ENCODE measurements at places on chromosomes 5 and 9.

DNA sequence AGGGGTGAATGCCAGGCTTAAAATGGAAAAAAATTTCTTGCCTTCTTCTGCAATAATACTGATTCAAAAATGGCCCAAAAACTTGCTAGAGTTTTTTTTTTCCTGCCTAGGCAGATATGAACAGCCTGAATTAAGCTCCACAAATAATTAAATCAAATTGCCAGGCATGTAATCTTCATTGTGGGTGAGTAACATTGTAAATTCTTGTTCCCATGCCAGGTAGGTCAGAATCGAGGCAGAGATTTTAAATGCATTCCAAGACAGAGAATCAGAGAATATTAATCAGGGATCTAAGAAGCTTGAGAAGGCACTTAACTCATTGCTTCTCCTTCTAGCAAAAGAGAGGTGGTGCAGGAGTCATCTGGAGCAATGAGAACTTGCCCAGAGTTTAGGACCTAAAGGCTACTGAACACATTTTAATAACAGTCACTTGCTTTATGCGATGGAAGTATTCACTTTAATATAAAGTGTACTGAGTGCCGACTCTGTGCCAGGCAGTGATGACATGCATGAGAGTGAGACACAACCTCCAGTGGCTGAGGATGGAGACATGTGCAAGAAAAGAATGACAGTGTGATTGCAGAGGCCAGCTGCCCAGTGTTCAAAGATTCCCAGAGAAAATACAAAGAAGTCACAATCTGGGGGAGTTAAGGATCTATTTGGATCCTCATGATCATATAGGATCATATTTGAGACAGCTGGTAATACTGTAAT is 102.3 kb downstream of the APBA1 start:
- no peak for DNase-seq

DNA sequence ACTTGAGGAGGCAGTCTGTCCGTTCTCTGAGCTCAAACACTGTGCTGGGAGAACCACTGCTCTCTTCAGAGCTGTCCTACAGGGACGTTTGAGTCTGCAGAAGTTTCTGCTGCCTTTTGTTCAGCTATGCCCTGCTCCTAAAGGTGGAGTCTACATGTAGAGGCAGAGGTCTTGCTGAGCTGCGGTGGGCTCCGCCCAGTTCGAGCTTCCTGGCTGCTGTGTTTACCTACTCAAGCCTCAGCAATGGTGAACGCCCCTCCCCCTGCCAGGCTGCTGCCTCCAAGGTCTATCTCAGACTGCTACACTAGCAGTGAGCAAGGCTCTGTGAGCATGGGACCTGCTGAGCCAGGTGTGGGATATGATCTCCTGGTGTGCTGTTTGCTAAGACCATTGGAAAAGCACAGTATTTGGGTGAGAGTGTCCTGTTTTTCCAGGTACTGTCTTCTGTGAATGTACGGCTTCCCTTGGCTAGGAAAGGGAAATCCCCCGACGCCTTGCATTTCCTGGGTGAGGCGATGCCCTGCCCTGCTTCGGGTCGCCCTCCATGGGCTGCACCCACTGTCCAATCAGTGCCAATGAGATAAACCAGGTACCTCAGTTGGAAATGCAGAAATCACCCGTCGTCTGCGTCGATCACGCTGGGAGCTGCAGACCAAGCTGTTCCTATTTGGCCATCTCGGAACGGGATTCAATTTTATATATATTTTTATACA is 58.5 kb downstream of the CNTRL start:
- no peak for DNase-seq

DNA sequence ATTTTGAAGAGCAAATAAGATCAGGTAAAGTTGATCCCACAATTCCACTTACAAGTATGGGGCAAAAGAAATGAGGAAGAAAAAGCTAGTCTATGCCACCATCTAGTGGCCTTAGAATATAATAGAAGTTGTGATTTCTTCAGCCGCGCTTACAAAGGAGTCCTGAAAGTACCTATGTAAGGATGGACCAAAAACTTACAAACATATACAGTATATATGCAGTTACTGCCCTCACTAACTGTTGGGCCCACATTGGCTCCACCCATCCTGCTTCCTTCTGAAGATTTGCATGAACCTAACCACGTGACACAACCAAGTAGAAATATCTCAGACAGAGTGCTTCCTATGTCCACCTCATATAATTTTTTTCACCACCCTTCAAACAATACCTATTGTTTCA is 11.7 kb upstream of the OR13D1 start:
- DNase-seq = peak; percentile 83

- DNase-seq = no peak
These were observed 191.5 kb upstream of the CLINT1 start for GRCh38 chr5:158050421-158050820.

- no peak for DNase-seq
These were observed 55.4 kb downstream of the SNCAIP start for GRCh38 chr5:122367456-122367855.

GRCh38 chr5:57889558-57889957 is 406.9 kb upstream of the ACTBL2 start:
- DNase-seq = no peak

GRCh38 chr5:100872408-100873190 is 30.5 kb downstream of the ST8SIA4 start:
- no peak for DNase-seq

GRCh38 chr9:123617286-123617685 is 261.3 kb downstream of the CRB2 start:
- DNase-seq = no peak

GRCh38 chr9:120362446-120362845 is 217.5 kb downstream of the CDK5RAP2 start:
- DNase-seq = no peak

- DNase-seq = no peak
These were observed 21.0 kb upstream of the RNF180 start for GRCh38 chr5:64144425-64145215.

DNA sequence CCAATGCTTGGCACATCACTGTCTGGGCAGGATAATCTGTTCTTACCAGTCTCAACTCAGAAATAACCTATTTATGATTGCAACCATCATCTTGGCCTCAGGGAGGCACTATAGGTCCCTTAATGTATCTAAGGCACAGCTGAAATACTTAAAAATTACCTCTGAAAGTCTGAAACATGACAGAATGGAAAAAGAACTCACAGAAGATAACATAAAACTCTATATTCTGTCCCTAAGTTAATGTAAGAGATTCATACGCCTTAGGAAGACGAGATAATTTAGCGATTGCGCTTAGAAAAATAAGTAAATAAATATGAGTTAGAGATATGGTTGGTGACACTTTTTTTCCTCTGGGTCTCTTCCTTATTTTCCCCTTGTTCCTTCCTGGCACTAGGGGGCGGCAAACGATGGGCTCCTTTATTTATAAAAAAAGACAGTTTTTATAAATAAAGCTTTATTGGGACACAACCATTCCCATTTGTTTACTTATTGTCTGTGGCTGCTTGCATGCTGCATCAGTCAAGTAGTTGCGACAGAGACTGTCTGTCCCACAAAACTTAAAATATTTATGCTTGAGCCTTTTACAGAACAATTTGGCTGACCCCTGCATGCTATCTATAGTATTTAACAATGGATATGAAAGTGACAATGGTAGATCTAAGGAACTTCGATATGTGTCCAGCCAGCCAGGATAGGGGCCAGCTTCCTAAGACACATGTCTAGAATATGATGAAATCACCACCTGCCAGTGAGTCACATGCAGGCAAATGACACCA is 79.6 kb downstream of the PDE4D start:
- peak; percentile 90 for DNase-seq

- no peak for DNase-seq
These were observed 140.1 kb upstream of the NR3C1 start for GRCh38 chr5:143543358-143544255.

- no peak for DNase-seq
These were observed 50.0 kb downstream of the SARDH start for GRCh38 chr9:133687856-133688761.

GRCh38 chr5:85663708-85664031 is 954.1 kb upstream of the COX7C start:
- no peak for DNase-seq
